ENCODE measurements at places on chromosomes 16 and 17.

DNA sequence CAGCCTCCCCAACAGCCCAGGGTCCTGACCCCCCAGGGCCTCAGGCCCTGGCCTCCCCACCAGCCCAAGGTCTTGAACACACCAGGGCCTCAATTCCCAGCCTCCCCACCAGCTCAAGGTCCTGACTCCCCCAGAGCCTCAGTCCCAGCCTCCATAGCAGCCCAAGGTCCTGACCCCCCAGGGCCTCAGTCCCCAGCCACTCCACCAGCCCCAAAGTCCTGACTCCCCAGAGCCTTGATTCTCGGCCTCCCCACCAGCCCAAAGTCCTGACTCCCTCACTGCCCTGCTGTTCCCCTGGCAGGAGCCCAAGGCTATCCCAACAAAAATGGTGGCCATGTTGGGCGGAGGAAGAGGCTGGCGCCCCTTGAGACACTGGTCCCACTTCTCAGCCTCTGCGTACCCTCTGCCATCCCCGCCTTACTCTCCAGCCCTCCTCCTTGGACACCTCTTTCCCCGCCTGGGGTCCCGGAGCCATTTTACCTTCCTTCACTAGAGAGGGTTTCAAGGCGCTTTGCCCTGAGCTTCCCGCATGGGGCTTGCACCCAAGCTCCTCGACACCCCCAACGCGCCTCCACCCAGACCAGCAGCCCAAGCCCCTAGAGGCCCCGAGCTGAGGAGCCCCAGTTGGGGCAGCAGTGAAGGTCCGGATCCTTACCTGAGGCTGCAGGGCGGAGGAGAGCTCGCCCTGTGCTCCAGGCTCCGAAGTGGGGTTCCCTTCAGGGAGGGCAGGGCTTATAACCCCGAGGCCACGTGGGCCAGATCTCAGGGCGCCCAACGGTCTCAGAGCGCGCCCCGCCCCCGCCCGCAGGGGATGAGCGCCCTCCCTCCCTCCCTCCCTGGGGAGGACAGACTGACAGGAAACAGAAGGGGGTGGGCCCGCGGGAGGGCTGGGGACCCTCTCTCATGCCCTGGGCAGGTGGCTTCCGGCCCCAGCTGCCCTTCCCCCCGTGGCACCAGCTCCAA, 3.5 kb upstream of the TSPOAP1 start:
- no peak for DNase-seq

DNA sequence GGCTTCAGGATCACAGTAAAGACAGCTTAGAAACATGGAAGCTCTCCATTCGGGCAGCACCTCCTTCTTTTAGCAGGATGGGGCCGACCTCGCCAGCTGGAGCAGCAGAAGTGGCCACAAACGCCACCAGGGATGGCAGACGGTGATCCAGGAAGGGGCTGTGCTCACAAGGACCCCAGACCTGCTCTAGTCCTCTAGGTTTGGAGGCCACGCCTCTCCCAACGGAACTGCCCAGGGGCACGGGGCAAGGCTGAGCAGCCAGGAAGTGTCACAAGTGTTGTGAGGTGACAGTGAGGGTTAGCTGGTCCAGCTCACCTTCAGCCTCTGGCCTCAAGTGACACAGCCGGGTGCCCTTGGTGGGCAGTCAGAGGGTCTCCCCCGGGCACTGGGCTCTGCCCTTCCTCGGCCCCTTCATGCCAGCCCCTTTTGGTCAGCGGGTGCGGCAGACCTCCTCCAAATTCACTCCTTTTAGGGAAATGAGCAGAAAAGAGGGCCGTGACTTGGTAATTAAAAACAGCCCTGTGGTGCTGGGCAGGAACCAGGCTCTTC, 20.4 kb downstream of the CEP295NL start:
- no peak for DNase-seq

DNA sequence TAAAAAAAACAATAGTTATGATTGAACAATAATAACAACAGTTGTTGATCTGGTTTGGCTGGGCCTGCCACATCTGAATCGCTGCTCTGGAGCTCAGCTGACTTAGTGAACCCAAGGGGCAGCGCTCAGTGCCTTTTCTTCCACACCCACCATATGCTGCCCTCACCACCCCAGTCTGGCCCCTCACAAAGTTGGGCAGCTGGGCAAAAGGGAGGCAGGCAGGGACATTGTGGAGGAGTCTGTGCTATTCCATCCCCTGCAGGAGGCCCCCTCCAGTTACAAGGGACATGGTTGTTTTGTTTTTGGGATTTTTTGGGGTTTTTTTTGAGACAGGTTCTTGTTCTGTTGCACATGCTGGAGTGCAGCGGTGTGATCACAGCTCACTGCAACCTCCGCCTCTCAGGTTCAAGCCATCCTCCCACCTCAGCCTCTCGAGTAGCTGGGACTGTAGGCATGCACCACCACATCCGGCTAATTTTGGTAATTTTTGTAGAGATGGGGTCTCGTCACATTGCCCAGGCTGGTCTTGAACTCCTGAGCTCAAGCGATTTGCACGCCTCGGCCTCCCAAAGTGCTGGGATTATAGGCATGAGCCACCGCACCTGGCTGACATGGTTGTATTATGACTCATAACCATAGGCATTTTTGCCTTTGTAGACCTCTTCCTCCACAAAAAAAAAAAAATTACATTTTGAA, 8.6 kb upstream of the PECAM1 start:
- DNase-seq, result no peak

GRCh38 chr17:60534010-60534555, 8.0 kb upstream of the APPBP2 start:
- no peak for DNase-seq

DNA sequence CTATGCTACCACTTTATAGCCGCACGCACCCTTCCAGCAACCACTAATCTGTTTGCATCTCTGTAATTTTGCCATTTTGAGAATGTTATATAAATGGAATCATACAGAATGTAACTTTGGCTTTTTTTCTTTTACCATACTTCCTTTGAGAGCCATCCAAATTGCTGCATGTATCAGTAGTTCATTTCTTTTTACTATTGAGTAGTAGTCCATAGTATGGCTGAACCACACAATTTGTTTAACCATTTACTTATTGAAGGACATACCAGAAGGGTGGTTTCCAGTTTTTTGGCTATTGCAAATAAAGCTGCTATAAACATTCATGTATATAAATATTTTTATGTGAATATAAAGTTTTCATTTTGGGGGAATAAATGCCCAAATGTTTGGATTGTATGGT, 8.8 kb downstream of the TENT4B start:
- DNase-seq, result no peak

- no peak for DNase-seq
Measured at GRCh38 chr16:262121-262745, 13.5 kb downstream of the RGS11 start.

GRCh38 chr16:85781156-85781555, 18.2 kb downstream of the EMC8 start:
- no peak for DNase-seq

GRCh38 chr17:10547351-10547750, 2.1 kb downstream of the MYH2 start:
- no peak for DNase-seq

DNA sequence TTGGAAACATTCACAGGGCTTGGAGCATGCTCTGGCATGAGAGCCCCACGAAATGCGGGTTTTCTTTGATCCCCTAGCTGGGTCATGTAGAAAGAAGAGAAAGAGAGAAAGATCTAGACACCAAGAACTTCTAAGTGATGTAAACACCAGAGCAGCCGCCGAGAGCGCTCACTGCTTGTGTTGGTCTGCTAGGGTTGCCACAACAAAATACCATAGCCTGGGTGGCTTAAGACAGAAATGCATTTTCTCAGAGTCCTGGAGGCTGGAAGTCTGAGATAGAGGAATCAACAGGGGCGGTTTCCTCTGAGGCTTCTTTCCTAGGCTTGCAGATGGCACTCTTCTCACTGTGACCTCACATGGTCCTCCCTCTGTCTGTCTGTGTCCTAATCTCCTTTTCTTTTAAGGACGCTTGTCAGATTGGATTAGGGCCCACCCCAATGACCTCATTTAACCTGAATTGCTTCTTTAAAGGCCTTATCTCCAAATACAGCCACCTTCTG, 139.5 kb downstream of the CYLD start:
- no peak for DNase-seq

DNA sequence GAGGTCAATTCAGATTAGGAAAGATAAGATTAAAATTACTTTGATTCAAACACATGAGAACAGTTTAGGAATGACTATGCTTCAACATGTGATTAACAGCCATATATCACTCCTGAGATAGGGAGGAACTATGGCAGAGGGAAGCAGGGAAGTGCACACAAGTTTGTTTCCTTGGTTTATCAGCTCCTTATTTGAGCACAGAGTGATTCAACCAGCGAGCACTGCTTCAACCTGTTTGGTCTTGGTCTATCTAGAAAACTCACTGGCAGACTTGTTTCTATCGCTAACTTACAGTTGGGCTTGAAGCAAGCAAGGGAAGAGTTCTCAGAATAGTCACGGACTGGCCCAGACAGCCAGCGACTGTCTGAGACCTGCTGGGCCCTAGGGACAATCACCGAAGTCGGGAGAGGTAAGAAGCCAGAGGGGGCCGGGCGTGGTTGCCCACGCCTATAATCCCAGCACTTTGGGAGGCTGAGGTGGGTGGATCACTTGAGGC, 23.5 kb downstream of the TUBG1 start:
- no peak for DNase-seq
